Posterior cingulate gyrus (tissue), 11 donors: ENCODE measurements at places on chromosomes 16 and 17.

DNA sequence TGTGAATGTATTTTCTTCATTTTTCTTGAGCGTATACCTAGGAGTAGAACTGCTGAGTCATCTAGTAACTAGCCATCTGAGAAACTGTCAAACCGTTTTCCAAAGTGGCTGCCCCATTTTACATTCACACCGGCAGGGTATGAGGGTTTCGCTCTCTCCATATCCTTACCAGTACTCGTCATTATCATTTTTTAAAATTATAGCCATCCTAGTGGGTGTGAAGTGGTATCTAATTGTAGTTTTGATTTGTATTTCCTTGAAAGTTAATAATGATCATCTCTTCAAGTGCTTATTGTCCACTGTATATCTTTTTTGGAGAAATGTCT, 6.0 kb downstream of the RNF157 start:
- DNase-seq = no peak

- no peak for DNase-seq
These were observed 13.5 kb downstream of the NME3 start for GRCh38 chr16:1757714-1758461.

DNA sequence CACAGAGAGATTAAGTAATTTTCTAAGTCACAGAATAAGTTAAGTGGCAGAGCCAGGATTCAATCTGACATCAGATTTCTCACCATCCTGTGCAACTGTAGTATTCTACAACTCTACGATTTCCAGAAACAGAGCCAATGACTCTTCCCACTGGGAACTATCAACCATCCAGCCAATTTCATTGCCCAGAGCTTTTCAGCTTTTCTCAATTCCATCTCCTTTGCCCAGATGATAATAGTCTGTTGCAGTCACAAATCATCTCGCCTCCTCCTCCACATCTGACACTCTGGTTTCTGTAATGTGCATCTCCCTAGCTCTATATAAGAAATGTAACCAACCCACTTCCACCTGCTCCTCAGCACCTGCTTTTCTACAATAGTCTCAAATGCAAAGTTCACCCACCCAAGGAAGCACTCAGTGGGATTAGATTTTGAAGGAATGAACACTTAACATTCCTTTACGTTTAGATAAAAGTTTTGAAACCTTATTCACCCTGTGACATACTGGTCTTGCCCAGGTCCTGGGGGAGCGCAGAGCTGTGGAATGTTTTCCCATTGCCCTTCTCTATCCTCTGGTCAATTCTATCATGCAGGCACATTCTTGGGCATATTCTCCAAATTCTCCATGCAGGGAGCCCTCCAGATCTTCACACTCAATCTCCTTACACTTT, 167.8 kb upstream of the ASIC2 start:
- no peak for DNase-seq

DNA sequence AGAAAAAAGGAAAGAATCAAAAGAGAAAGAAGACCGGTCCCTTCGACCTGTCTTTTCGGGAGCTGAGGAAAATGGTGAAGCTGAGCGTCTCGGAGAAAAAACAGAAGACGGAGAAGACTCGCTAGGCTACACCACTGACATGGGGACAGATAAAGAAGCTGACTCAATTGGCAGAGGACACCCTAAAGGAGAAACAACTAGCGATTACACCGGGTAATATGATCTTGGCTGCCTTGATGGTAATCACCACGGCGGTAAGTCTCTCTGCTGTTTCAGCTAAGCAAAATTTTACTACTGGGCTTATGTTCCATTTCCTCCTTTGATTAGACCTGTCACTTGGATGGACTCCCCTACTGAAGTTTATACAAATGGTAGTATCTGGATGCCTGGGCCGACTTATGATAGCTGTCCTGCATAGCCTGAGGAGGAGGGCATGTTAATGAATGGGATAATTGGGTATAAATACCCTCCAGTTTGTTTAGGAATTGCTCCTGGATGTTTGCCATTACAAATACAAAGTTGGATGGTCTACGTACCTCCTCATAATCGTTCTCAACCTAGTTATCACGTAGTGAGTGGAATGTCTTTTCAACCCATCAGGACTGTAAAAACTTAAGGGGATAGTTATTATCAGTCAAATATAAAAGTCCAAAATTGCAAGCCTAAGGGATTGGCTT, 24.1 kb downstream of the ALOX15B start:
- DNase-seq = no peak

DNA sequence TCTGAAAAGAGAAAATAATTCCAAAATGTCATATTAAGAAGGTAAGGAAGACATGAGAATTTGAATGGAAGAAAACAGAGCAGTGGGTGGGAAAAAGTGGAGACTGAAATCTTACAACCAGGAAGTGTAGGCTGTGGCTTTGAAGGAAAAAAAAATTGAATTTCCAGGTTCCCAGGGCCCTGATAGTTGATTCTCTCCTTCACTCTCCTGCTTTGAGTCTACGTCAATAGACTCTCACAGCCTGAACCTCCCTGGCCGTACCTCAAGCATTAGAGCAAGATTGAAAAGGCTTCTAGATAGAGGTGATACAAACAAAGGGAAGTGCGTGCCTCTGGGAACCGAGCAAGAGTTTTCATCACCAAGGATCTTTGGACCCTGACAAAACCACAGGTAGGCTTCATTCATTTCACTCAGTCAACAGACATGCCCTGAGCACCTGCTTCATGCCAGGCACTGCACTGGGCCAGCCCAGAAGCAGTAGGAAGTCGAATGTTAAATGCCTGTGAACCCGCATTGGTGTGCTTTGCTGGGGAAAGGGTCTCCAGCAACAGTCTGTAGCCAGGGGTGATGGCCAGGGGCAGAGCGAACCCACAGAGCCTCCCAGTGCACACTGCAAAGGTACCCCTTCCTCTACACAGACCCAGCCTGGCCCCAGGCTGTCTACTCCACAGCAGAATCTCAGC, 163.9 kb downstream of the SLC39A11 start:
- DNase-seq = no peak

- DNase-seq = peak; percentile 11
These were observed 58.1 kb downstream of the METRNL start for GRCh38 chr17:83137523-83137922.
